Fibroblast of lung (primary cell): ENCODE measurements at places on chromosomes 3 and 15. TPM values are rescaled to one million over a fixed set of nuclear protein-coding genes. Genes with fewer than 3 reads are reported as not detected.

DNA sequence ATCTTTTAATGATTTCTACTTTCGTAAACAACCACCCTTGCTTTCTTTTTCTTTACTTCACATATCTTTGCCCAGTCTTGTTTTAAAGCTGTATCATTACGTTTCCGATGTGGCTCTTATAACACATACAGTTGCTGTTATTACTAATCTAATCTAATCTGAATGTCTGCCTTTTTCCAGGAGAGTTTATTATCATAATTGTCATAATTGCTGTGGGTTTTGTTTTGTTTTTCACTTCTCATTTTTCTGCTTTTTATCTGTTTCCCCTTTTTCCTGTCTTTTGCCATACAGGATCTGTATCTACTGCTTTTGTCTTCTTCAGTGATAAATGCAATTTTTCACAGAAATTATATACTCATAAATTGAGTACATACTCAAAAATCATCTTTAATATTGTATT is 24.9 kb downstream of the HACL1 start:
- no peak for DNase-seq

Gene IL12A
- 27.2 and 72.5 TPM in 2 replicates for total RNA-seq

DNA sequence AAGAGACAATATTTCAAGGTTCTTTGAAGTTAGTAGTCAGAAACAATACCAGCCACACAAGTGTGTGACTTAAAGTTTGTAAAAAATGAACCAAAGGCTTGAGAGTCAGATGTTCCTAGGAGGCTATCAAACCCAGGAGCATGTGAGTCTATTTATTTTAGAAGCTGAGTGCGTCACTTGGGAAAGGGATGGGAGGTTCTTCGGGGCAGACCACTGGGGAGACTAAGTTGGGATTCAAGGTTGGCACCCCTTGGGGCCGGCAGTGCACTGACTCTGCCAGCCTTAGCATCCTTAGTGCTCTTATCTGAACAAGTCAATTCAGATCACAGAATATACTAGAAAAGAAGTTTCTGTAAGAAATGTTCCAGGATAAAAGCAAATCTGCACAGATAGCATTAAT is 50.1 kb upstream of the POLR2M start:
- DNase-seq, result no peak

Gene CDHR4
- total RNA-seq, result under 0.01 TPM in 1 of 2 replicates, not detected in the other

DNA sequence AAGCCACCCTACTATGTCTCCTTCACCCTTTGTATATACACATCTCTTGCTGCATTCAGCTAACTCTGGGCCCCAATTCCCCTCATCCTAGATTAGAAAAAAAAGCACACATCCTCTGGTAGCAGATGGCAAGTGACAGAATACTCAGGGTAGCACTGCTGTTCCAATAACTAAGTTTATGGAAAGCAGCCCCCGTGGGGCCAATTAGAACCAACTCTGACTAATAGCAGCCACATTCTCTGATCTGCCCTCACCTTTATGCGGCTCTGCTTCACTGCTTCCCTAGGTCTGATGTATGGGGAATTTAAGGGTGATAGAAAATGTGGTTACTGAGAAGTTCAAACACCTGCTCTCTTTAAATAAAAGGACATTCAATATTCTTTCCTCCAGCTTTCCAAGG is 74.9 kb upstream of the SETMAR start:
- no peak for DNase-seq

Gene CHRNA3
- total RNA-seq, result not detected in 2 replicates

DNA sequence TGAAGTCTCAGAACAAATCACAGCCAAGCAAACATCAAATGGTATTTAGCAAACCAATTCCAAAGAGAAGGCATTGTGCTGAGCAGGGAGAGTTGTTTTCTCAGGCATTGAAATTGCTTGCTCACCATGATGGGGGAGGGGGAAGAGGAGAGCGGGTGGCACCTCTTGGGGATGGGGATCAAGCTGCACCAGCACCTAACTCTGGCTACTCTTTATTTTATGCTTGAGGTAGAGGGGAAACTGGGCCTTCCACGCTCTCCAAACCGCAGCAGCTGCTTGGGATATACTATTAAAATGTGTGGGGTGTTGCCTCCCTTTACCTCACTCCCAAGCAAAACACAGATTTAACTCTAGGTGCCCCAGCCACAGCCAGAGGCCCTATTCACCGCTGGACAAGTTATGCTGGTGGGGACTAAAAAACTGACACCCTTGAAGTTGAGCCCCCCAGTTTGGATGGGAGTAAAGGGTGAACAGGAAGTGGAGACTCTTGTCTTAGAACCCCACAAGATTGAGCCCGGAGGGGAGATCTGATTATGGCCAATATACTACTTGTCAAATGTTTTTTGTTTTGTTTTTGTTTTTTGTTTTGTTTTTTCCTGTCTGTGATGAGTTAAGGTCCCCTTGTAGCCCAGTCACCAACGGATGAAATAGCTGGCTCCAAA is 5.0 kb upstream of the FOXB1 start:
- DNase-seq, result no peak
